ENCODE measurements at places on chromosomes 2 and 18.

DNA sequence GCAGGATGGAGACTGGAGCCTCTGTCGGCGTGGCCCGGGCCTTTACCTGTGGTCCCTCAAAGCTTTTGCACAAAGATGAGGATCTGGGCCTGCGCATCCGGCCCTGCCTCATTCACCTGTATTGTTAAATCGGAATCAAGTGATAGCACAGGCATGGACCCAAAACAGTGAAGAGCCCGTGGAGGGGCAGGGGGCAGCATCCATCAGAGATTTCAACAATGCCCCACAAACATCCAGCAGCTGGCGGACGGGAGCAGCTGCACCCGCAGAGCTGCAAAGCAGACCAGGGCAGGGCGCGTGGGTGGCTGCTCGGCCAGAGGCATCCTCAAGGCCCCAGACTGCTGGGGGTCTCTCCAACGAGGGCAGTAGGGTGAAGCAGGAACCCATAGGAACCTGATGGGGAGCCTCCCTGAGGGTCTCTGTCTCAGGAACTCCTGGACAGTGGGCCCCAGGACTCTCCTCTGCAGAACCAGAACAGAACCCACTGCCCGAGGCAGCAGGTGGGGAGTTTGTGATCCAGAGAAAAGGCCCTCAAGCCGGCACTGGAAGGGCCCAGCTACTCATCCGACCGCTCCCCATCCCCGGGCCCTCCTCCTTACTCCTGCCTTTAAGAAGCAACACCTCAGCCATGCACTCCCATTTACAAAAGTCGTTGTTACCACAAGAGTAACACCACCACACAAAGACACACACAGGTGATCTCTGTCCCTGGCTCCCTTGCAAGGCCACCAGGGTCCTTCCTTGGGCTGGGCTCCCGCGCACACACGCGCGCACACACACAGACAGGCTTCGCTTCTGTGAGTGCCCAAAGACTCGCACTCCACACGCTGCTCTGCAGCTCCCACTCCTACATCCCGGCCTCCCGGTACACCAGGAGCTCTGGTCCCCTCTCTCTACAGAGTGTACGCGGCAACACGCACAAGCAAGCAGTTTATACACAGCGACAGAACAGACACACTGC lies 28.8 kb downstream of the HDAC4 start:
- H3K4me1 ChIP-seq, result peaks cover 33% of the 10 kb centered on the region
- no peaks in the 10 kb centered on the region for H3K27me3 ChIP-seq

DNA sequence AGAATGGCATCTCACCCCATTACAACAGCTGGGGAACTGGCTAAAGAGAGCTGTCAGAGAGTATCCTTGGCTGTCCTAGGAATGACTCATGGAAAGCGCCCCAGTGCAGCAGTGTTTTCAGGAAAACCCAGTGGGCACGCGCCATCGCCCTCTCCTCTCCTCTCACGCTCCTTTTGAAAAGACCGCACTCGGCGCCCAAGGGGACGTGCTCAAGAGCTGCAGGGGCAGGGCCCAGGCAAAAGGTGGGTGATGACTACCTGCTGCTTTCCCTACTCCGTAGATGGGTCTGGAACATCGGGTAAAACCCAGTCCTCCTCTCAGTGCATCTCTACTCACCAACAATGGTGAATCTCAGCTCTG lies 68.1 kb downstream of the EMILIN2 start:
- no peaks in the 10 kb centered on the region for H3K27me3 ChIP-seq
- DNase-seq, result peak; percentile 76
- peak overlapping the region; percentile 90 for H3K27ac ChIP-seq

DNA sequence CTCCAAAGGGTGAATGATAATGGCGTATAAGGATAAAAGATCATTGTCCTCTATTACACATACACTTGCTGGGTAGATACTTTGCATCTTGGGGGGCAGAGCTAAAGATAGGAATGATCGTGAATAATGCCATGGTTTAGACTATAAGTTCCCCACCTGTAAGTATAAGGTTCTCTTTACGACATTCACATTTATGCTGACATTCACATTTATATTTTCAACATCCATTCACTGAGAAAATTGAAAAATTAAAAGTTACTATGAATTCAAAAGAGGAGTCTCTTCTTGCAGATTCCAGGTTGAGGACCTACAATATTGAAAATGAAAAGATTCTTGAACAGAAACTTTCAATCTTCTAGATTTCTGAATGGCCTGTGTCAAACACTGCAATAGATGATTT lies 2.1 kb upstream of the SPC25 start:
- H3K27me3 ChIP-seq, result no peaks in the 10 kb centered on the region
- no peak overlapping the region for H3K27ac ChIP-seq
- no peak for DNase-seq
- H3K4me1 ChIP-seq, result peaks cover 7% of the 10 kb centered on the region

DNA sequence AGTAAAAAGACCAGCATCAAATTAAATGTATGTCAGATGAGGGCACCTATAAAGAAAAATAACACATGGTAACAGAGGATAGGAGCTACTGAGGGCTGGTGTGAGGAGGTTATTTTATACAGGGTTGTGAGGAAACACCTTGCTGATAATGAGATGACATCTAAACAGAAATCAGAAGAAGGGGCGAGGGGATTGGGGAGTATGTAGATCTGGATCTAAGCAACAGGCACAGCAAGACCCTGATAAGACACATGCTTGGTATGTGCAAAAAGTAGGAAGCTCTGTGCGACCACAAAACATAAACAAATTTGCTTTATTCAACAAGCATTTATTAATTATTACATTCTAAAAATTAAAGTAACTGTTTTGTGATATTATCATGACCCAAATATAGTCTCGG lies 295.4 kb downstream of the ZEB2 start:
- no peak for DNase-seq
- H3K4me1 ChIP-seq, result no peaks in the 10 kb centered on the region
- H3K4me3 ChIP-seq, result no peak overlapping the region
- H3K36me3 ChIP-seq, result no peaks in the 10 kb centered on the region
- H3K27me3 ChIP-seq, result no peaks in the 10 kb centered on the region

DNA sequence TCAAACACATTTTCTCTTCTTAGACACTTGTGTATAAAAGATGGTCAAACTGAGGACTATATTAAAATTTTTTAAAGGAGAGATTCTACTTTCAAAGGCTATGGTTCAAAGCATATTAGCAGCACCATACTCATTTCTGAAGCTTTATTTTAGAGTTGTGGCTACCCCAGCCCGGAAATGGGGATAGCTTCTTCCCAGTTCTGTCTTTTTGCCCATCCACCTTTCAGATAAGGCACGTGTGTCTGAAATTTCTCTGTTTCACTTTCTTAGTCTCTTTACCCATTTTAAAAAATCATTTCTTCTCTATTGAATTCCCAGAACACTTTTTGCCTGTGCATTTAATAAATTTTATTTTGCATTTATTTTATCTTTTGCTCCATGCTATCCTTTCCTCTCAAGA lies 431.5 kb downstream of the RNF144A start:
- DNase-seq, result no peak
- no peaks in the 10 kb centered on the region for H3K4me1 ChIP-seq
- H3K36me3 ChIP-seq, result no peaks in the 10 kb centered on the region
- no peak overlapping the region for H3K27ac ChIP-seq
- H3K27me3 ChIP-seq, result no peaks in the 10 kb centered on the region

DNA sequence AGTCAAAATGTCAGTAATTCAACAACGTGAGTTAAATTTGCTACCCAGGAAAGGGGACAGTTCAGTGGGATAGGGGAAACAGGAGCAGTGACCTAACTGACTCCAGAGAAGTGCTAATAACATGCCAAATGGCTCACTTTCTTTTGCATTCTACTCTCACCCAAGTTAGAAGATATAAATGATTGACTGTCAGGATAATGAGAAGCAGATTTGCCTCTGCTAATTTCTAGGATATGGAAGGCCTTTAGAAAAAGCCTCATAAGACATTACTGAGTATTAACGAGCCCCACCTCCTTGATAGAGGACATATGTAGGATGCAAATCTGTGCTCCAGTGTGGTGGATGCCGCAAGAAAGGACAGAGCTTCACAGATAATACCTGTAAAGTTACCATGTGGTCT lies 318.6 kb upstream of the NT5C1B start:
- H3K27ac ChIP-seq, result no peak overlapping the region
- no peaks in the 10 kb centered on the region for H3K27me3 ChIP-seq
- no peak for DNase-seq
- H3K4me1 ChIP-seq, result no peaks in the 10 kb centered on the region

DNA sequence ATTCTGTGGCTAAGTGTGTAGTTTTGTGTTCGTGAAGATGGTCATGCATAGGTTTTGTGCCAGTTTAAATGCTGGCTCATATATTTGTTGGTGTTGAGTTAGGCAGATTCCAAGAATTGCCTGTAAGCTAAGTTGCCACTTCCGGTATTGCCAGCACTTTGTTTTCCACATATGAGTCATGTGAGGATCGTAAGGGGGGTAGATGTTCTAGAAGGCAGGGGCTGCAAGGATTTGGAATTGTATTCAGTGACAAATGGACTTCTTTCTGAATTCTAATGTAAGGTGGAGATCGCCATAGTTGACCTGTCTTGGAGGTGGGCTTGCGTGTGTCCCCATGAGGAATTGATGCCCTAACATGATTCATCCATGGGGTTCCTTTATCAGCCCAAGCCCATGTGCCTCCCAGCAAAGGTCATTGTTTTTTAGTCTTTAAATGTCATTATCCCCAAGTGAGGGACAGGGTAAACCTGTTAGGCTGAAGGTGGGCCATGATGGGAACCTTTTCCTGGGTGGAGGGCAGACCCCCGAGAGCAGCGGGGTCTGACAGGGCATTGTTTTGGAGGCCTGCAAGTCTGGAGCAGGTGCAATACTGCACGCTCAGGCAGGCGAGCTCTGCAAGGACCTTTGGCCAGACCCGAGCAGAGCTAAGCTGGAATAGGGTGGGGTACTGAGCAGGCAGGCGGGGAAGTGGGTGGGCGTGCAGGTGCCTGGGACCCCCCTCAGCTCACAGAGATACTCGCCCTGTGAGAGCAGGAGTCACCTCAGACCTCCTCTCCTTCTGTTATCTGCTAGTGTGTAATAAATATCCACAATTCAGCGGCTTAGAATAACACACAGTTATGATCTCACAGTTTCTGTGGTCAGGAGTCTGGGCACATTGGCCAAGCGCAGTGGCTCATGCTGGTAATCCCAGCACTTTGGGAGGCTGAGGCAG lies 77.4 kb downstream of the LRRFIP1 start:
- no peak overlapping the region for H3K4me3 ChIP-seq
- H3K36me3 ChIP-seq, result peaks cover 15% of the 10 kb centered on the region
- H3K27me3 ChIP-seq, result no peaks in the 10 kb centered on the region

- H3K27ac ChIP-seq, result no peak overlapping the region
- no peak for DNase-seq
- peaks cover 13% of the 10 kb centered on the region for H3K4me1 ChIP-seq
- peaks cover under 1% of the 10 kb centered on the region for H3K36me3 ChIP-seq
- H3K4me3 ChIP-seq, result no peak overlapping the region
- H3K27me3 ChIP-seq, result no peaks in the 10 kb centered on the region
Measured at GRCh38 chr2:72982781-72983499, 65.6 kb downstream of the EMX1 start.

- H3K4me1 ChIP-seq, result peaks cover 13% of the 10 kb centered on the region
- peaks cover 72% of the 10 kb centered on the region for H3K27me3 ChIP-seq
- no peaks in the 10 kb centered on the region for H3K36me3 ChIP-seq
- DNase-seq, result peak; percentile 50
- peak within 1 kb of the TSS; percentile 10 for H3K4me3 ChIP-seq
Measured at GRCh38 chr2:73293534-73294171, at the start of gene EGR4. EGR4 (minus strand) TSS chr2:73293548; CDS start chr2:73293317, 231 bp downstream.

GRCh38 chr2:219641390-219642068 lies 14.1 kb downstream of the SLC4A3 start:
- no peaks in the 10 kb centered on the region for H3K27me3 ChIP-seq
- no peak overlapping the region for H3K4me3 ChIP-seq
- H3K27ac ChIP-seq, result no peak overlapping the region

- H3K36me3 ChIP-seq, result no peaks in the 10 kb centered on the region
- H3K4me1 ChIP-seq, result no peaks in the 10 kb centered on the region
- no peak overlapping the region for H3K27ac ChIP-seq
- no peak overlapping the region for H3K4me3 ChIP-seq
- no peak for DNase-seq
Measured at GRCh38 chr2:143159486-143159840, 30.2 kb downstream of the ARHGAP15 start.

DNA sequence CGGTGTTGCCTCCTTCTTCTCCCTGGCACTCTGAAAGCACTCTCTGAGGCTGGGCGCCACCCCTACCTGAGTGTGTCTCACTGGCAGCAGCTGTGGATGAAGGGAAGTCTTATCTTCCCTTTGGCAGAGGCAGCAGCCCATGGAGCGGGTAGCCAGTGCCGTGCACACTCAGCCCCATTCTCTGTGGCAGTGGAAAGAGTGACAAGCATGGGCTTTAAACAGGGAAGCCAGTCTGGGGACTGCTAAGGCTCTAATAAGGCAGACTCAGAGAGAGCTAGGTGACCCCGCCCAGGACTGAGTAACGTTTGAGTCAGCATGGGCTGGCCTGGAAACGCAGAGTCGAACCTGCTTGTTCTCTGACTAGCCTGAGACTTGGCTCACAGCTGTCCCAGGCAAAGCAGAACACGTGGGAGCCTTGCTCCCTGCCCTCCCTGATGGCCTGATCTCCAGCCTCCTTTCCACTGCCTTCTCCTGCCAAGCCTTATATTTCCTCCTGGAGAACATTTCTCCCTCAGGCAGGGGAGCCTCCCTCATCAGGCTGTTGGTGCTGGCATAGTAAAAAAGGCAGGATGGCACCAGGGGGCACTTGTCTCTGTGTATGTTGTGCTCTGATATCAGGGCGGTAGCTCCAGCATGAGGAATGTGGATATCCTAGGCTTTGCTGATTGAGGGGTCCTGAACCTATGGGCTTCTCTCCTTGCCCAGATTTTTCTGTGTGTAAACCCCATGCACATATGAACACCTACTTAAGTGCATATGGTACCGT lies 93.9 kb upstream of the LGALSL start:
- no peak overlapping the region for H3K27ac ChIP-seq
- no peaks in the 10 kb centered on the region for H3K36me3 ChIP-seq
- H3K4me1 ChIP-seq, result peaks cover 11% of the 10 kb centered on the region
- no peaks in the 10 kb centered on the region for H3K27me3 ChIP-seq
- DNase-seq, result peak; percentile 65

DNA sequence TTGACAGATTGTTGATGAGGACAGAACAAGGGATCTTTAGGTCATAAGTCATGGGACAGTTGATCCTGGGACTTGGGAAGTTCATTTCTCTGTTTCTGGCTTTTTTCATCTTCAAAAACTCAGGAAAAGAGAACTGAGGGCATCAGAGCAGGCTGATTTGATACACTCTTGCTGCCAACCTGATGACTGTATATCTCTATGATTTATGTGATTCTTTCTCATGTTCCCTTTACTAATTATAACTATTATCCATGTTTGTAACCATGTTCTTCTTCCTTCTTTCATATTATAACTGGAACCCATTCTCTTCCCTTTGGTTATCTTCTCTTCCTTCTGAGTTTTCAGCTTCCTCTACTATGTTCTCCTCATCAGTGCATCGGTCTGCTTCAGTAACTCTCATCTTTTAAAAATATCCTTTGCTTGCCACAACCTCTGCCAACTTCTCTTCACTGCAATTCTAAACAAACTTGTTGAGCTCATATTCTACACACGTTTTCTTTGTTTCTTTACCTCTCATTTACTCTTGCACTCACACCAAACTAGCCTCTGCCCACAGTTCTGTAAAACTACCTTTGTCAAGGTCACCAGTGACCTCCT lies 13.5 kb downstream of the RASGRP3 start:
- no peaks in the 10 kb centered on the region for H3K27me3 ChIP-seq
- H3K27ac ChIP-seq, result no peak overlapping the region
- no peak overlapping the region for H3K4me3 ChIP-seq
- no peak for DNase-seq
- no peaks in the 10 kb centered on the region for H3K36me3 ChIP-seq
